ENCODE measurements at places on chromosomes 16 and 17. TPM values are rescaled to one million over a fixed set of nuclear protein-coding genes. Genes with fewer than 3 reads are reported as not detected.

DNA sequence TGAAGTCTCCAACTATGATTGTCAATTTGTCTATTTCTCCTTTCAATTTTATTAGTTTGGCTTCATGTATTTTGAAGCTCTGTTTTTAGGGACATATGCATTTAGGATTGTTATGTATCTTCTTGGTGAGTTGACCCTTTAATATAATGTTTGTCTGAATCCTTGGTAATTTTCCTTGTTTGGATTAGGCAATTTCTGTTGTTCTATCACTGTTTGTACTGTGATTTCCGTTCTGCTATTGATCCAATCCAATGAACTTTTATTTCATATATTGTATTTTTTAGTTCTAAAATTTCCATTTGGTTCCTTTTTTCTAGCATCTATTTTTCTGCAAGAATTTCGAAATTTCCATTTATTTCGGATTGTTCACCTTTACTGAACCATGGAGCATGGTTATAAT, 31.0 kb downstream of the RAB11FIP4 start:
- no peak for DNase-seq

- DNase-seq = no peak
Measured at GRCh38 chr16:73050201-73051099, 2.5 kb upstream of the ZFHX3 start.

GRCh38 chr16:21937336-21937829, 15.8 kb upstream of the UQCRC2 start:
- no peak for DNase-seq

The TRAPPC1 gene
- 80.7 TPM for total RNA-seq

The HOXB5 gene
- total RNA-seq = 0.13 TPM

The KIF2B gene
- not detected for total RNA-seq

The PGP gene
- total RNA-seq = 11.8 TPM
